Stomach (tissue), 19 donors: ENCODE measurements at places on chromosomes 12 and 14. TPM values are rescaled to one million over a fixed set of nuclear protein-coding genes. Genes with fewer than 3 reads are reported as not detected.

GRCh38 chr14:33809396-33809981 is 141.4 kb downstream of the EGLN3 start:
- no peak for DNase-seq

- no peak for DNase-seq
These were observed 111.0 kb downstream of the SLC8A3 start for GRCh38 chr14:70077720-70078119.

- DNase-seq = no peak
These were observed 177.3 kb upstream of the NUDT4 start for GRCh38 chr12:93200291-93200917.

GRCh38 chr12:101015044-101015443 is 195.0 kb downstream of the SLC5A8 start:
- no peak for DNase-seq

The CDKL1 gene
- 0.89 TPM for total RNA-seq

- no peak for DNase-seq
These were observed 441.6 kb downstream of the PCNX1 start for GRCh38 chr14:71348817-71349216.

GRCh38 chr14:65211341-65211987 is 109.1 kb upstream of the MAX start:
- DNase-seq = no peak

- DNase-seq = no peak
These were observed 74.2 kb upstream of the C14orf180 start for GRCh38 chr14:104505085-104506074.

DNA sequence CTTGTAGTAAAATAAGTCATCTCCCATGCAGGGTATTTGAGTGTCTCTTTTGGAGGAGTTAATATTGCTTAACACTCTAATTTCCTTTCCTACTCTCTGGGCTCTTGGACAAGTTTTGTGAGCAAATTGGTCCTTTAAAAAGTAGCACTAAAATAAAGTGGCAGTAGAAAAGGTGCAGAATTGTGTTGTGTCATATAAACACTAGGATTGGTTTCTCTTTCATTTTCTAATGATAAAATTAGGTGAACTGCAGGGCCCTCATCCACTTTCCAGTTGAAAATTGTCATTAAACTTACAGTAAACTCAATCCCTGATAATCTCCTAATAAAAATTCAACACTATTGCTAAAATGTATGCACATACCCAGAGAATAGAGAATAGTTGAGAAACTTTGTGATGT is 42.6 kb upstream of the REP15 start:
- DNase-seq = no peak

DNA sequence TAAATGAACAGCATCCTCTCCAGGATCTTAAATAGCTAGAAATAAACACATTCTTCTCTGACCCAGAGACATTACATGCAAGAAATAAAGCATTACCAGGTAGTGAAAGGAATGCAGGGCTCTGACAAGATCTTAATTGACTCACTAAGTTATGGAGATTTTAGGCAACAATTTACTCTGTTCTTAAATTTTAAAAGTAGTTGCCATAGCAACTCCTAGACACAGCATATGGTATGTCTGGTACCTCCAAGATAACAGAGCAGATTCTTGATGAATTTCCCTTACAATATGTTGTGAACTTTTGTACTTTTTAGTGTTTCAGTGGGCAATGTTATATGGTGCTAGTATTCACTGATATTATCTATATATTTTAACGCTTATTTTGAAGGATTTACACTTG is 76.7 kb upstream of the G2E3 start:
- no peak for DNase-seq

The ISCU gene
- total RNA-seq = 245 TPM

GRCh38 chr14:31510222-31510621 is 22.4 kb upstream of the GPR33 start:
- no peak for DNase-seq

GRCh38 chr12:101671157-101671791 is 26.2 kb upstream of the CHPT1 start:
- DNase-seq = peak; percentile 38

GRCh38 chr14:53470351-53471043 is 317.4 kb upstream of the DDHD1 start:
- DNase-seq = no peak

The AJUBA gene
- not detected for total RNA-seq

GRCh38 chr12:115467531-115467930 is 783.6 kb upstream of the TBX3 start:
- no peak for DNase-seq

GRCh38 chr12:76069339-76069738 is 15.1 kb downstream of the NAP1L1 start:
- DNase-seq = no peak

GRCh38 chr14:98651037-98651436 is 621.0 kb downstream of the BCL11B start:
- no peak for DNase-seq
